Activated CD4-positive, alpha-beta T cell treated with anti-CD3 and anti-CD28 coated beads, Interleukin-2, amount 50 U/mL, for 24 hours (primary cell): ENCODE measurements at places on chromosomes 1 and 21.
A peak's percentile ranks its signal among the peaks of the same experiment; 100 is the strongest.

- no peak for DNase-seq
Observed at GRCh38 chr1:162389021-162389818, 7.7 kb downstream of the C1orf226 start.

GRCh38 chr1:37797750-37798345 lies 4.2 kb downstream of the MANEAL start:
- DNase-seq, result no peak

DNA sequence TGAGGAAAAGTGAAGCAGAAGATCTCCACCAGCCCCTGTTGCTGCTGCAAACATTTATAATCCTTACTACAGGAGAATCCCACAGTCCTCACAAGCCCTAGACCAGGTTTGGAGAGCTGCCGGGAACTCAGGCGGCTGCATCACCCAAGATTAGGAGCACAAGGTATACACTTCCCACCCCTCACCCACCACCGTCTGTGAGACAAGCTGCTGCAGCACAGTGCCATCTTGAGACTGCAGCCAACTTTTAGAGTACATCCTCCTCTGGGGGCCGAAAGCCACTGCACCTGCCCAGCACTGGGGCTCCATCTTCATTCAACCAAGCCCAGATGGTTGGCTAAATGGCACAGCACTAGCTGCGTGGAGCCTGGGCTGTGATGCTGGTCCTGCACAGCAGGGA lies 13.8 kb downstream of the OLFML3 start:
- no peak for DNase-seq

- DNase-seq, result peak; percentile 25
Observed at GRCh38 chr1:117735045-117735992, 129.5 kb downstream of the TENT5C start.

DNA sequence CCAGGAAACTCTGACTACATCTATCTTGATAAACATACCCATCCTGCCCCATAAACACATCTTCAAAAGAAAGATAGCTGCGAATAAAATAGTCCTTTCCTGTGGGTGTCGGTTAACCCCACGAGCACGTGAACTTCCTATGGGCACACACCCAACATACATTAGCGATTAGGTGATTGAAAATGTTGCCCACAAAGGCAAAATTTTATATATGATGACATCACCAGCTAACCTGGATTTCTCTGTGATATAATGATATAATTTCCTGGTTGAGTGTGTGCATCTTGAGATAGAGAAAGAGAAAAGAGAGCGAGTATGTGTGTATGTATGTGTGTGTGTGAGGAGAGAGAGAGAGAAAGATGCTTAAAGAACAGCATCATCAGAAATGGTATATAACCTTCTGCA lies 296.1 kb downstream of the PTPRC start:
- DNase-seq, result peak; percentile 37

DNA sequence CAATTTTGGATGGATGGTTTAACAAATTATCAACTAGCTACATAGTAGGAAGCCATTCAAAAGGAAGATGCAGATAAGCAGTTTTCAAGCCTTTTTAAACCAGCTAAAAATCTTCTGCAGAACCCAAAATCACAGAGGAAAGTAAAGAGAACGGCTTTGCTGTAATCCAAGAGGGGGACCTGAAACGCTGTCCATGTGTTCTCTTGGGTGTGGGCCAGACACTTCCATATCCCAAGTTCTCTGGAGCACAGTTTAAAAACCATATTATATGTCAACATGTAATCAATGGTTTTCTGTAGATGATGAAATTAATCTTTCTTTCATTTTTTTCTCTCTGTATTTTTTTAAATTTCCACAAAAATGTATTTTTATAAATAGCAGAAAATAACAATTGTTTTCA lies 90.5 kb downstream of the SELENOF start:
- DNase-seq, result no peak

GRCh38 chr1:47703156-47703825 lies 265.4 kb downstream of the FOXD2 start:
- no peak for DNase-seq

DNA sequence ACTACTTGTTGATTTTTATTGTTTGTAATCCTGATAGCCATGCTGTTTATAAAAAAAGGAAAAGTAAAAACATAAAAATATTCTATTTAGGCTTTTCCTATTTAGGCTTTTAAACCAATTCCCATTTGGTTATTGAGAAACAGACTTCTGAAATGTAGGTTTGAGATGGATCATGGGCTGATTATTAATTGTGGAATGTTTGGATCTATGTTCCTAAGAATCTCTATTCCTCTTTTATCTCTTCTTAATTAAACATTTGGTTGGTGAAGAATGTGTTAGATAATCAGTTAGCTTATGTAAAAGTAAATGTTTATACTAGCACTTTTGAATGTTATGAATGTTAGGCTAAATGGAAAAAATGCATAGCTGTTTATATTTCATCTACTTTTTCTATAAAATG lies 97.4 kb downstream of the ATF6 start:
- no peak for DNase-seq

- DNase-seq, result no peak
Observed at GRCh38 chr1:212774584-212774983, 17.0 kb downstream of the NSL1 start.

GRCh38 chr1:157575744-157576143 lies 22.1 kb downstream of the FCRL4 start:
- no peak for DNase-seq

- no peak for DNase-seq
Observed at GRCh38 chr1:214364786-214365295, 83.9 kb downstream of the SMYD2 start.

GRCh38 chr1:119000371-119001180 lies 12.4 kb upstream of the TBX15 start:
- DNase-seq, result no peak

GRCh38 chr1:5885471-5886139 lies 106.6 kb downstream of the NPHP4 start:
- DNase-seq, result no peak
